ENCODE measurements at places on chromosomes 6 and 20.

- DNase-seq = no peak
Observed at GRCh38 chr6:13743736-13744127, 32.1 kb upstream of the RANBP9 start.

- DNase-seq = no peak
Observed at GRCh38 chr6:99393366-99393697, 663 bp downstream of the COQ3 start.

GRCh38 chr6:87830907-87831306 lies 128.9 kb upstream of the AKIRIN2 start:
- no peak for DNase-seq

GRCh38 chr6:158939255-158940159 lies 60.5 kb downstream of the RSPH3 start:
- DNase-seq = no peak

DNA sequence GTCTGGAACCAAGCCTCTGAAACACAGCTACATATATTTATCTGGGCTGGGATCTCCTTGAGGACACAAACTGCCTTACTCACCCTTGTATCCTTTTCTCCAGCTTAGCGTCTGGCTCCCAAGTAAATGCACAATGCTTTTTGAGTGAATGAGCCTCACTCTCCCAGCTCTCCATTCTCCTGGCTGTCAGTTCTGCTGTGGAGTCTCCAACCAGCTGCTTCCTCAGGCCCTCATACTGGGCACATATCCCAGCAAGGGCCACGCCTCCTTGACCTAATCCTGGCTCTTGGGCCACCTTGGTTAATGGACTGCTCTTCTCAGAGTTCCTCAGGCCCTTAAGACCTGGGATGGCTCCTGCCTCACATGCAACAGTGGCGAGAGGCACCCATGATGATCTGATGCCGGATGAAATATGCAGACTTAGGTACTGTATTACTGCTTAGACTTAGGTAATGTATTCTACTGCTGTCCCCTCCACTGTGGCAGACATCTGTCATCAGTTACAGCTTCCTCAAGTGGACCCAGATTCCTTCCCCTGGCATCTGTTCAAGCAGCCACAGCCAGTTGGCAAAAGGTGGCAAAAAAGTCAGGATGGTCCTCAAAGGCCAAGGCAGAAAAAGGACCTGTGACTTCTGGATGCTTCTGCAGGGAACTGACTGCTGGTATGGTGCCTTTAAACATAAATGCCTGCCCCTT lies 16.5 kb downstream of the SNHG17 start:
- no peak for DNase-seq

DNA sequence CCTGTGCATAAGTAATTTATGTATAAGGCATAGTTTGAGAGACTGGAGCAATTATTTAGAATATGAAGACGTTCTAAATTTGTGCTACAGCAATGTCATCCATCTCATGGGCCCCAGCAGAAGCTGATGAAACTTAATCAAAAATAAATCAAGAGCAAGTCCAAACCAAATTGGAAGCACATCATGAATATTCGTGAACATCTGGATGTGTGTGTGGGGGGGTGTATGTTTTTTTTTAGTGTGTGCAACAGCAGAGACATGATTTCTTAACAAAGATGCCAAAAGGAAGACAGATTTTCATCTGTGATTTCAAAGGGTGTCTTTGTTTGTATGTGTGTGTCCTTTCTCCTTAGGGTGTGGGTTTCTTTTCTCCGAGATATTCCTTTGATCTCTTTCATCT lies 58.9 kb downstream of the SASH1 start:
- DNase-seq = no peak

GRCh38 chr6:42368181-42368580 lies 83.5 kb downstream of the TRERF1 start:
- no peak for DNase-seq

GRCh38 chr6:134363323-134364039 lies 45.6 kb upstream of the SGK1 start:
- DNase-seq = no peak

- DNase-seq = no peak
Observed at GRCh38 chr20:41497186-41497895, 120.8 kb downstream of the CHD6 start.

GRCh38 chr6:3052481-3053230 lies 15.6 kb upstream of the RIPK1 start:
- no peak for DNase-seq

- DNase-seq = no peak
Observed at GRCh38 chr6:49003348-49003747, 459.7 kb downstream of the MMUT start.

GRCh38 chr6:166408936-166409755 lies 26.4 kb upstream of the MPC1 start:
- no peak for DNase-seq

DNA sequence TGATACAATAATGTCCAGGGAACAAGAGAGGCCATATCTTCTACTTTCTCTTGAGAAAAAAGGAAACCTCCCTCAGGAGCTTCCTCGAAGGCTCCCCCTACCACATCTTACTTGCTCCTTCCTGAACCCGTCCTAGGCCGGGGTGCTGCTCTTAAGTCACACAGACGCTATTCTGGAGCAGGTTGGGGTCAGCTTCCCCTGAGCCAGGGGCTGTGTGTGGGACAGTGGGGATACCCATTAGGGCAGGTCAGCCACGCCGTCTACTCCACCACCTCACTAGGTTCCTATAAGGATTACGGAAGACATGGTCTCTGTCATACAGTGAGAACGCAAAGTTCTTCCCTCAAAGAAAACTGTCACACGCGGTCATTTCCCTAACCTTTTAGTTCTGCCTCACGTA lies 8.2 kb upstream of the PPP1R3G start:
- DNase-seq = no peak

- DNase-seq = no peak
Observed at GRCh38 chr20:36544134-36545018, 3.1 kb downstream of the MYL9 start.

DNA sequence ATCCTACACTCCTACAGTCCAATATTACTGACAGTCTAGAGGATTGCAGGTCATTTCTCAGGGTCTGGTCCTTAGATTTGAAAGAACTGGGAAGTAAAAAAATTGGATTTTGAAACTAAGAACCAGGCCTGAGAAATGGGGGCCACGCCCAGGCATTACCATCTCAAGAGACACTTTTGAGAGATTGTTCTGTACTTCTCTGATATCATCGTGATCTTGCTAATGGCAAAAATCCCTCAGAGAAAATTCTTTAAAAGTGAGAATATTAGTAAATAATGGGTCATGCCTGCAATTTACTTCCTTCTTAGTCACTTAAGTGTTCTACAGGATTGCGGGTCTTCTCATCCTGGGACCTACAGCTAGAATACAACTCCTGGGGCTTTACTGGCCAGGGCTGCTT lies 42.0 kb upstream of the HIVEP1 start:
- no peak for DNase-seq

GRCh38 chr6:30821862-30822784 lies 62.2 kb upstream of the DDR1 start:
- no peak for DNase-seq

DNA sequence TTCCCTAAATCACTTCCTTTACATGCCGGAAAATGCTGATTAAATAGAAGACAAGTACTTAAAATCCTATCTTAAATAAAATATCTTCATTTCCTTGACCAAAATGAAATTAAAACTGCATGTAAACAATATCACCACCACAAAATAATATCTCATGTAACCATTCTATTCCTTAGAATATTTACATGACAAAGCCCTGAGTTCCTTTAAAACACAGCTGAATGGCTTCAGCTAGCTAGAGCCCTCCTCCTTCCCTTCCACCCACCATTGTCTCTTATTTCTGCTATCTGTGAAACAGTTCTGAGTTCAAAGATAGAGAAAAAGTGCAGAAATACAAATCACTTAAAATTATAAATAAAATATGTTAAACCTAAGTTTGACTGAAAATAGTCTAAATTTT lies 103.1 kb downstream of the HIVEP2 start:
- DNase-seq = no peak

GRCh38 chr6:12899046-12899833 lies 182.7 kb downstream of the PHACTR1 start:
- no peak for DNase-seq

DNA sequence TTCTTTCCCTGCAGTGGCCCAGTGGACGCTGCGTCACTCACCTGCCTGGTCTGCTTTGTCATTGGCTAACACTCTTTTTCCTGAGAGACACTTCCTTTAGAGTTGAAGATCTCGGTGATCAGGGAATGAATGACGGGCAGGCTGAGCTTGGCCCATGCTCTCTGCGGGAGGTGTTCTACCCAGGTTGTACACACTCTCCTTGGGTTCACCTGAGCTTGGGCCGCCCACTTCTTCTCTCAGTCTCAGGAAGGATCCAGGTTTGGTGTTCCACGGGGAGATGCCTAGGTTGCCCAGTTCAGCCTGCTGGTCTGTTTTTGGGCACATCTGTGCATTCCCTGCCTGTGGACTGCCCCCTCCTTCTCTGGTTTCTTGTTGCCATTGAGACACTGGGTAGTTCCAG lies 66.7 kb upstream of the SLC22A1 start:
- DNase-seq = no peak

DNA sequence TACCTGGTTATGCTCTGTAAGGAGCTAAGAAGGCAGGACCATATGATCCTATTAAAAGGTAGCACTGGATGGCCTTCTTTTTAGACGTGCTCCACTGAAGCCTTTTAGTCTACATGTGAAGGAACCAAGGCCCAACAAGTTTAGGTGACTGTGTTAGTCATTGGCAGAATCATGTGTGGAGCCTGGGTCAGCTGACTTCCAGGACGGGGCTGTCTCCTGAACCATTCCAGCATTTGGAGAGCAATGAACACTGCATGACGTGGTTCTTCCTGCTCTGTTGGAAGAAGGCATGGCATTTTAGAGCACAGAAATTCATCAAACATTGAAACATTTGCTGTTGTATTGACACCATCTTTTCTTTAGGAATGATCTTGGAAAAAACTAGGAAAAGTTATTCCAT lies 87.8 kb upstream of the TIAM2 start:
- DNase-seq = no peak

GRCh38 chr6:113980937-113981554 lies 10.1 kb upstream of the HDAC2 start:
- peak; percentile 56 for DNase-seq

GRCh38 chr20:23340524-23340923 lies 10.1 kb upstream of the NXT1 start:
- DNase-seq = no peak

DNA sequence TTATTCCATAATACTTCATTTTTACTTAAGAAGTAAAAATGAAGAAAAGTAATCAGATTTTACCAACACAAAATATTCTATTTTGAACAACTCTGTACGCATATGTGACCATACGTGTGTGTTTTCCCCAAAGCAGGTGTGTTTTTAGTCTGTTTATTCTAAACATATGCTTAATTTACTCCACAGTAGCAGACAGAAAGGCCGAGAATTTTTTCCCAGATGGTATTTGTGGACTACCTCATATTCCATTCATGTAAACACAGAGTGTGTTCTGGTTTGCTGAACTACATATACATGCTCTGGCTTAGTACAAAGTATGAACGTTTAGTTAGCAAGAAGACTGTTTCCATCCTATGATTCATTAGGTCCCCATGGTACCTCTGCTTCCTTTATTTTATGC lies 233.3 kb upstream of the RUNX2 start:
- DNase-seq = no peak

DNA sequence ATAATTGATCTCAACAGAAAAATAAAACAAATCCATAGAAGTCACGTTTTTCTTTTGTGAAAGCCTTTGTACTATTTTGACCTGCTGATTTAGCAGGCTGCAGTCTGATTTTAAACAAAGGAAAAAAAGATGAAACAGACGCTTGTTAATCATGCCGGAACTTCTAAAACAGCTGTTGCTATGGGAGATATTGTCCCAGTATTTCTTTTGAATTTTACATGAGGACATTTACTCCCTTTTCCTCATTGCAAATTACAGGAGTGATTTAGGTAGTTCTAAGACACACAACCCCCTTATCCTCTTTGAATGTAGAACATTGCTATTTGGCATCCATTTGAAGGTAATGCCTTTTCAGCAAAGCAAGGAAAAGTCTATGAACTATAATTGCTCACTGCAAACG lies 416.1 kb downstream of the BCKDHB start:
- no peak for DNase-seq

GRCh38 chr6:74942130-74942529 lies 263.7 kb downstream of the COL12A1 start:
- no peak for DNase-seq

GRCh38 chr20:46354920-46355654 lies 46.8 kb upstream of the CDH22 start:
- DNase-seq = no peak

DNA sequence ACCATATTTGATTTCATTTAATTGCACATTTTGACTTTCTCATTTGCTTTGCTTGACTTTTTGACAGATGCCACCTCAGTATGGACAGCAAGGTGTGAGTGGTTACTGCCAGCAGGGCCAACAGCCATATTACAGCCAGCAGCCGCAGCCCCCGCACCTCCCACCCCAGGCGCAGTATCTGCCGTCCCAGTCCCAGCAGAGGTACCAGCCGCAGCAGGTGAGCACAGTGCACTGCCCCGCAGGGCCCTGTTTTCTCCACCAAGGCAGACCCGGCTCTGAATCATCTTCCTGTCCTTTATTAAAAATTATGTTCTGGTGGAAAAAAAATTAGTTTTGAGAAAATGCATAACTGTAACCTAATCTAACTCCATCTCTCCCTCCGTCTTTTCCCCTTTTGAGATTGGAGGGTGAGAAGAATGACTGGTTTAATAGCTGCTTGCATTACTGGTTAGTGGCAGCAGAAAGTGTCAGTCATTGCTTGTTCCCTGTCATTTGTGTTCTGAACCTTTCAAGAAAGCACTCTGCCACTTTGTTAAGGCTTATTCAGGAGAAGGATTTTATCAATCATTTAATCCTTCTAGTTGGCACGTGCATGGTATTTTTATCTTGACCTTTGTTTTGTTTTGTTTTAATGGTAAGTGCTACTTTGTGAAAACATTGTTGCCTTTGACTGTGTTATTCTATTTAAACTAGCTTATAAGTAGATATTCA lies 124.3 kb downstream of the ARID1B start:
- DNase-seq = no peak

- no peak for DNase-seq
Observed at GRCh38 chr6:88808381-88808780, 155.0 kb downstream of the RNGTT start.

DNA sequence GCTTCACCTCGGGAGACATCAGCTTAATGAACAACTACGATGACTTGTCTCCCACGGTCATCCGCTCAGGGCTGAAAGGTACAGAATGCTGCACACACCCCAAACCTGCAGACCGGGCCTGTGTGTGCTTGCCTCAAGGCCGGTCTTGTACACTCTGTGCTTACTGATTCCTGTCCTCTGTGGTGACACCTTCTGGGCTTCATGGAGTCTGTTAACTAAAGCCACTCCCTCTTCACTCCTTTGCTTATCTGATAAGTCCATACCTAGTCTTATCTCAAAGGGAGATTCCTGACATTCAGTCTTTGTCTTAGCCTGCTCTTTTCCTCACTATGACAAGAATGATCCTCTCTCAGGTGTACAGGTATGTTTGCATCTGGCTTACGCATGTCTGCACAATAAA lies 107.7 kb upstream of the TMEM181 start:
- DNase-seq = no peak

- no peak for DNase-seq
Observed at GRCh38 chr20:46994341-46994740, 99.7 kb downstream of the EYA2 start.

Data from iPS DF 19.7 (cell line).